ENCODE measurements at places on chromosomes 11 and 22.

GRCh38 chr22:38740116-38740723, 15.6 kb downstream of the SUN2 start:
- peaks cover 80% of the 10 kb centered on the region for H3K36me3 ChIP-seq
- H3K4me1 ChIP-seq = no peaks in the 10 kb centered on the region
- no peaks in the 10 kb centered on the region for H3K27me3 ChIP-seq
- no peak overlapping the region for H3K4me3 ChIP-seq

DNA sequence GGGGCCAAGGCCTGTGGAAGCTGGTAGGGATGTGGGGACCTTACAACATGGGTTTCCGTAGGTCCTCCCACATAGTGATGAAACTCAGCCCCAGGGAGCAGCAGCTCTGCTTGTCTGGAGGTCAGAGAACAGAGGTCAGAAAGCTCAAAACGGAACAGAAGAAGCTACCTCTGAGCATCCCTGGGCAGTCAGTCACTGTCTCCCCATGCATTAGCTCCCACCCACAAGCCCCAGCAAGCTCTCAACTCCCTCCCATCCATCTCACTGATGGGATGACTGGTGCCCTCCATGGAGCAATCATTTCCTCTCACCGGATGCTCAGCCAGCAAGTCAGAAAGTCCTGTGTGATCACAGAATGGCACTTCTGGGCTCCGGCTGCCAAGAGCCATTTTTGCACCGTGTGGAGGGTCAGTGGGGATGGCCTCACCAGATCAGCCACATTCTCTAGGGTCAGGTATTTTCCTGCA, 1.9 kb downstream of the TPP1 start:
- peaks cover 24% of the 10 kb centered on the region for H3K36me3 ChIP-seq
- no peaks in the 10 kb centered on the region for H3K27me3 ChIP-seq
- H3K4me1 ChIP-seq = peaks cover 9% of the 10 kb centered on the region
- H3K4me3 ChIP-seq = no peak overlapping the region
- peak overlapping the region; percentile 30 for H3K27ac ChIP-seq
- no peak for DNase-seq

- H3K27me3 ChIP-seq = no peaks in the 10 kb centered on the region
- H3K36me3 ChIP-seq = no peaks in the 10 kb centered on the region
- H3K4me1 ChIP-seq = no peaks in the 10 kb centered on the region
Observed at GRCh38 chr11:116281173-116282160, 491.3 kb downstream of the BUD13 start.

DNA sequence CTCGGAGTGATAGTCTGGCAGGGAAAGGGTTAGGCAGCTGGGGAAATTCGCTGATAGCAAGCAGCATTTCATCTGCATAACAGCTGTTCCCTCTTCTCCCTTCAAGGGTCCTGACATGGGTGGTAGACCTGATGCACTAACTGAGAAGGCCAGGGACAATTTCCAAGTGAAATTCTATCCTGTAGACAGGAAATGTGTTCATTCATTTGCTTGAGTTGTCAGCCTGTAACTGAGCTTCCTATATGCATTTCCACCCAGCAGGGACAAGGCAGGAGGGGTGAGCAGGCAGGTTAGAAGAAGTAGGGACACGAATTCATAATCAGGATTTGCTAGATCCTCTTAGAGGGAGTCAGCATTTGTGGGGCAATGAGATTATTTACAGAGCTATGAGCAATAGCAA, 154.3 kb upstream of the NCAM1 start:
- no peak for DNase-seq
- H3K36me3 ChIP-seq = no peaks in the 10 kb centered on the region
- H3K4me3 ChIP-seq = no peak overlapping the region
- no peak overlapping the region for H3K27ac ChIP-seq
- H3K4me1 ChIP-seq = no peaks in the 10 kb centered on the region
- no peaks in the 10 kb centered on the region for H3K27me3 ChIP-seq

- H3K4me3 ChIP-seq = no peak overlapping the region
- no peaks in the 10 kb centered on the region for H3K36me3 ChIP-seq
- no peaks in the 10 kb centered on the region for H3K4me1 ChIP-seq
- no peaks in the 10 kb centered on the region for H3K27me3 ChIP-seq
Observed at GRCh38 chr11:63375434-63375833, 5.8 kb downstream of the SLC22A9 start.

GRCh38 chr11:70944636-70945035, 307.7 kb downstream of the SHANK2 start:
- no peaks in the 10 kb centered on the region for H3K4me1 ChIP-seq
- H3K27me3 ChIP-seq = no peaks in the 10 kb centered on the region
- H3K4me3 ChIP-seq = no peak overlapping the region
- H3K27ac ChIP-seq = no peak overlapping the region

GRCh38 chr22:18978506-18978905, 42.4 kb upstream of the PRODH start:
- H3K4me3 ChIP-seq = no peak overlapping the region
- H3K4me1 ChIP-seq = no peaks in the 10 kb centered on the region
- no peaks in the 10 kb centered on the region for H3K36me3 ChIP-seq
- H3K27ac ChIP-seq = no peak overlapping the region
- peaks cover 4% of the 10 kb centered on the region for H3K27me3 ChIP-seq
- no peak for DNase-seq

- H3K4me1 ChIP-seq = peaks cover 5% of the 10 kb centered on the region
- H3K27ac ChIP-seq = peak overlapping the region; percentile 60
- peak overlapping the region; percentile 57 for H3K4me3 ChIP-seq
Observed at GRCh38 chr11:57598831-57599155, 1.3 kb downstream of the SERPING1 start.

DNA sequence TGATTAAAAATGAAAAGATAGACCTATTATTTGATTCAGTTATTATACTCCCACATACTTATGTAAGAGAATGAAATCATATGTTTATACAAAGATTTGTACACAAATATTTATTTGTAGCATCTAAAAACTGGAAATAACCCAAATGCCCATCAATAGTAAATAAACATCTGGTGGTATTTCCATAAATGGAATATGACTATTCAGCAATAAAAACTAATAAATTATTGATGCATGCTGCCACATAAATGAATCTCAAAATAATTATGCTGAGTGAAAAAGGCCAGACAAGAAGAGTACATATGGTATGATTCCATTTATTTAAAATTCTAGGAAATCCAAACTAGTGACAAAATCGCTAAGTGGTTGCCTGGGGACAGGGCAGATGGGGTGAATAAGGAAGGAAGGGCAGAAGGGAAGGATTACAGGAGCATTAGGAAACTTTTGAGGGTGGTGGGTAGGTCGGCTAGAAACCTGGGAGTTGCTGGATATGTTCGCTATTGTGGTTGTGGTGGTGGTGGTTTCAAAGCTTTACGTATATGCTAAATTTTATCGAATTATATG, 41.5 kb downstream of the JAM3 start:
- no peak overlapping the region for H3K27ac ChIP-seq
- H3K4me3 ChIP-seq = no peak overlapping the region
- no peaks in the 10 kb centered on the region for H3K36me3 ChIP-seq
- no peaks in the 10 kb centered on the region for H3K27me3 ChIP-seq

DNA sequence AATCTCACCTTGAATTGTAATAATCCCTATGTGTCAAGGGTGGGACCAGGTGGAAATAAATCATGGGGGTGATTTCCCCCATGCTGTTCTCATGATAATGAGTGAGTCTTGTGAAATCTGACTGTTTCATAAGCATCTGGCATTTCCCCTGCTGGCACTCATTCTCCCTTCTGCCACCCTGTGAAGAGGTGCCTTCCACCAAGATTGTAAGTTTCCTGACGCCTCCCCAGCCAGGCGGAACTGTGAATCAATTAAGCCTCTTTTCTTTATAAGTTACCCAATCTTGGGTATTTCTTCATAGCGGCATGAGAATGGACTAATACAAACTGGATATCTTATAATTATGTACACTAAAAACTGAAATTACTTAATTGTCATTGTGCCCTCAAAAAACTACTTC, 189.2 kb upstream of the API5 start:
- H3K4me1 ChIP-seq = no peaks in the 10 kb centered on the region
- no peaks in the 10 kb centered on the region for H3K27me3 ChIP-seq
- no peak overlapping the region for H3K4me3 ChIP-seq
- no peak overlapping the region for H3K27ac ChIP-seq
- no peak for DNase-seq

GRCh38 chr11:26806219-26806618, 84.4 kb upstream of the SLC5A12 start:
- DNase-seq = peak; percentile 22
- H3K4me1 ChIP-seq = no peaks in the 10 kb centered on the region
- H3K36me3 ChIP-seq = no peaks in the 10 kb centered on the region
- no peak overlapping the region for H3K27ac ChIP-seq
- H3K4me3 ChIP-seq = no peak overlapping the region

- H3K36me3 ChIP-seq = no peaks in the 10 kb centered on the region
- H3K27me3 ChIP-seq = no peaks in the 10 kb centered on the region
- H3K27ac ChIP-seq = no peak overlapping the region
- H3K4me1 ChIP-seq = no peaks in the 10 kb centered on the region
- H3K4me3 ChIP-seq = no peak overlapping the region
Observed at GRCh38 chr11:22711880-22712279, 45.5 kb downstream of the GAS2 start.
